ENCODE measurements at places on chromosomes 3 and 15. TPM values are rescaled to one million over a fixed set of nuclear protein-coding genes. Genes with fewer than 3 reads are reported as not detected.

The COL6A5 gene
- total RNA-seq: not detected

- DNase-seq: no peak
These were observed 262.6 kb upstream of the MCTP2 start for GRCh38 chr15:93968773-93969172.

- peak; percentile 64 for DNase-seq
These were observed 483 bp downstream of the VPS13C start for GRCh38 chr15:62059816-62060112.

- DNase-seq: no peak
These were observed 408.7 kb downstream of the SHQ1 start for GRCh38 chr3:72439321-72440183.

The PIERCE2 gene
- total RNA-seq: 3.3 TPM

The MYEF2 gene
- 5.0 TPM for total RNA-seq
